ENCODE measurements at places on chromosomes 11 and 22. TPM values are rescaled to one million over a fixed set of nuclear protein-coding genes. Genes with fewer than 3 reads are reported as not detected.

Gene LARGE2
- total RNA-seq = not detected

Gene TRIM66
- 2.4 TPM for total RNA-seq

Gene GRM5
- 0.13 TPM for total RNA-seq

Gene DCHS1
- total RNA-seq = 9.6 TPM

Gene CDC42EP2
- total RNA-seq = 14.0 TPM

Gene PANX2
- total RNA-seq = 0.43 TPM

Gene TRIM21
- total RNA-seq = 7.6 TPM

Gene DNHD1
- 4.2 TPM for total RNA-seq

Gene SAC3D1
- total RNA-seq = 7.8 TPM

Gene IFITM10
- 1.1 TPM for total RNA-seq

Gene RIMBP3C
- not detected for total RNA-seq

Gene RPUSD4
- 40.7 TPM for total RNA-seq

Gene RGL4
- total RNA-seq = not detected

Gene NRXN2
- total RNA-seq = 0.86 TPM

Gene CNTN5
- not detected for total RNA-seq

Gene TBX10
- 0.51 TPM for total RNA-seq

Gene CNIH2
- not detected for total RNA-seq

Gene SSRP1
- 36.3 TPM for total RNA-seq

Gene ANKK1
- total RNA-seq = not detected

Gene MS4A14
- total RNA-seq = 0.97 TPM

Gene C11orf42
- not detected for total RNA-seq

Gene PANX3
- not detected for total RNA-seq

Gene SLC37A2
- total RNA-seq = 3.8 TPM
